Activated T-cell treated with anti-CD3 and anti-CD28 coated beads, Interleukin-2, amount 50 U/mL, for 72 hours (primary cell): ENCODE measurements at places on chromosomes 11 and 22.
A peak's percentile ranks its signal among the peaks of the same experiment; 100 is the strongest.

DNA sequence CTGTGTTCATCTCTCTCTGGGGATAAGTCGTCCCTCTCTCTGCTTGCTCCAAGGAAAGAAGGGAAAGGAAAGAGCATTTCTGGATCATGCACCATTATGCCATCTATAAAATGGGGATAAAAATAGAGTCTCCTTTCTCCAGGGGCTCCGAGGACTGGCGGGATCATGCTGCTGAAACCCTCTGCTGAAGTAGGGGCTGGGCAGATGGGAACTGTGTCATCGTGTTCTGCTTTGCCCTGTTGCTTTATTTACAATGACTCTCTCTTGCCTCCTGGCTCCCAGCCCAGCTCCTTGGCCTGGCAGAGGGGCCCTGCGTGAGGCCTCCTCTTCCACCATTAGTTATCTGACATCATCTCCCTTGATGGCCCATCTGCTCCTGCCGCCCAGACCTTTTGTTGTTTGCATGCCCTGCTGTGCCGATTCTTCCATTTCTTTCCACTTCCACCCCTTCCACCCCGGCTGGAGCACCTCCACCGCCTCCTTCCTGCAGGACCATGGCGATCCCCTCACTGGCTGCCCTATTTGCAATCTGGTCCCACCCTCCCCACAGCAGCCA lies 200.9 kb downstream of the MYO18B start:
- H3K4me1 ChIP-seq = no peaks in the 10 kb centered on the region
- H3K27ac ChIP-seq = no peak overlapping the region
- no peaks in the 10 kb centered on the region for H3K36me3 ChIP-seq
- no peak overlapping the region for H3K4me3 ChIP-seq

DNA sequence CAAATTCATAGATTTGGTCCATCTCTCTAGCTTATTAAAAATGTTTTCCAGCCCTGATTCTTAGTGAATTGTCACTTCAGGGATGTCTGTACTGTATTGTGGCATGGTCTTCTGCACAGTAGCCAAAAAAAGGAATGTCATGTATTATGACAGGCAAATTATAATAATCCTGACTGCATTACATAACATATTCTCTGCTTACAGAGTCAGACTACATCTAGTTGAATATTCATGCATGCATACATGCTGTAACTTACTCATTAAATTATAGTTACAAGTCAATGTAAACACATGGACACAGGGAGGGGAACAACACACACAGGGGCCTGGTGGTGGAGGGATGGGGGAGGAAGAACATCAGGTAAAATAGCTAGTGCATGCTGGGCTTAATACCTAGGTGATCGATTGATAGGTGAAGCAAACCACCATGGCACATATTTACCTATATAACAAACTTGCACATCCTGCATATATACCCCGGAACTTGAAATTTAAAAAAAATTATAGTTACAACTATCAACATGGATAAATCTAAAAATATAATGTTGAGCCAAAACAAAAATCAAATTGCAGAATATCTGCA lies 31.5 kb upstream of the SMCO4 start:
- no peaks in the 10 kb centered on the region for H3K36me3 ChIP-seq
- DNase-seq = no peak
- no peak overlapping the region for H3K4me3 ChIP-seq
- H3K27me3 ChIP-seq = peaks cover 10% of the 10 kb centered on the region

DNA sequence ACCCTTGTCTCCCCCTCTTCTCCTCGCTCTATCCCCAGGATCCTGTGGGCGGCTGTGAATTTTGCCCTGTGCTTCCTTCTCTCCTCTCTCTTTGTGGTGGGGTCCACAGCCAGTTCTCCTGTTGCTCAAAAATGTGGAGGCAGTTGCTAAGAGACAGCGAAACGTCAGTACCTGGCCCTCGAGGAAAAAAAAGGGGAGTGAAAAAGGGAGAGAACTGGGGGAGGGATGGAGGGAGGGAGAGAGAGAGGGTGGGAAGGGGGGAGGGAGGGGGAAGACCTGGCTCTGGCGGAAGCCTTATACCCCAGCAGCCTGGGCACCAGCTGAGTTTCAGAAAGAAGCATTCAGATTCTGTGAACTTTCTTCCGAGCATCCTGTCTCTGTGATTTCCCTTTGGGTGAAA lies 2.1 kb upstream of the LRRC55 start:
- no peak for DNase-seq
- no peaks in the 10 kb centered on the region for H3K36me3 ChIP-seq

GRCh38 chr11:61059260-61059752 lies 43.0 kb upstream of the CD5 start:
- H3K4me3 ChIP-seq = peak overlapping the region; percentile 58
- H3K27ac ChIP-seq = peak overlapping the region; percentile 70
- H3K36me3 ChIP-seq = peaks cover 44% of the 10 kb centered on the region
- no peaks in the 10 kb centered on the region for H3K27me3 ChIP-seq
- peaks cover 95% of the 10 kb centered on the region for H3K4me1 ChIP-seq
